CD8-positive, alpha-beta memory T cell (primary cell): ENCODE measurements at places on chromosomes 3 and 15.

GRCh38 chr3:176651622-176652021 lies 545.7 kb downstream of the TBL1XR1 start:
- DNase-seq = no peak

DNA sequence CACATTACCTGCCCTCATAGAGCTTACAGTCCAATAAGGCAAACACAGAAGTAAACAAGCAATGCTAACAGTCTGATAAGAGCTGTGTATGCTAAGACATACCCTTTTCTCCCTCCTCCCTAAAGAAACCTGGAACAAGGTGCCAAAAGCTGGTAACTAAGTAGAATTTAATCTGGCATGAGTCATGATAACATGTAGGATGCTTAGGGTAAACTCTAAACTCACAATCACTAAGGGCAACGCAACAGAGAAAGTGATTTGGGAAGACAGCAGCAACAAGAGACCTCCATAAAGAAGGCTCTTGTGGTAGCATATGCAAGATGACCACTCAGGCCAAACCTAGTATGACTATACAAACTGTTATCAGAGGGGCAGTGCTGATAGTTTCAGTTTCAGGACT lies 55.5 kb downstream of the MYO1E start:
- no peak for DNase-seq

GRCh38 chr3:6229778-6230410 lies 631.0 kb upstream of the GRM7 start:
- DNase-seq = no peak

DNA sequence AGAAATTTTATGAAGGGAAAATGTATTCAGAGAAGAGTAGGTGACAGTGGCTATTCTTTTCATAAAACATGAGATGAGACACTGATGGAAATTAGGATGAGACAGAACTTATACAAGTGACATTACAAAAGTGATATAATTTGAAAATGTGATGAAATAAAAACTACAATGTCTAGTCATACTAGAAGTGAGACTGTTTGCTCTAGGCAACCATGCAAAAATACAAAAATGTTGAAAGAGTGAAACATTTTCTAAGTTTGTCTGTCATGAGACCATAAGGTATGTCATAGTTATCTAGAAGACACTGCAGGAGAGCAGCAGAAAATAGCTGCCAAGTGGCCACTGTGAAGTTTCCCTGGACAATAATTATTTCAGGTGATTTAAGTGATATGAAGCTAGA lies 459.5 kb downstream of the DIPK2A start:
- DNase-seq = no peak

DNA sequence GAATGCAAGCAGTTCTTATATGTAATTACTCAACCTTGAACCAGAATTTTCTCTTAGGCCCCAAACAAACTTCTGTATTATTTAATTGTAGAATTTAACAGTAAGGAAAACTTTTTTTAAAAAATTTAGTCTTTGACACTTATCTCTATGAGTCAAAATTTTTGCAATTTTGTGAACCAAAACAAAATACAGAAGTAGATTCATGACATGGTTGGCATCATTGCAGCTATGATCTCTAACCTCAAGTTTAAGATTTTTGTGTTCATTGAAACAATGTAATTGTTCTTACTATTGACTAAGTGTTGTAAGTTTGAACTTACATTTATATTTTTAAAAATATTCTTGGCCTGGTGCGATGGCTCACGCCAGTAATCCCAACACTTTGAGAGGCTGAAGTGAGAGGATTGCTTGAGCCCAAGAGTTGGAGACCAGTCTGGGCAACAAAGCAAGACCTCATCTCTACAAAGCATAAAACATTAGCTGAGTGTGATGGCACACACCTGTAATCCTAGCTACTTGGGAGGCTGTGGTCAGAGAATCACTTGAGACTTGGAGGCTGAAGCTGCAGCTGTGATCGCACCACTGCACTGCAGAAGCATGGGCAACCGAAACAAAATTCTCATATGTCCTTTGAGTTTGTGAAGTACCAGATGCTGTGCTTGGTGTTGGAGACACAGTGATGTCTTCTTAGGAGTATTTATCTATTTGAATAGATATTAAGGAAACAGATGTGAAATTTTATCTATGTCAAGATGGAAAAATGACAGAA lies 39.7 kb downstream of the STT3B start:
- DNase-seq = no peak

DNA sequence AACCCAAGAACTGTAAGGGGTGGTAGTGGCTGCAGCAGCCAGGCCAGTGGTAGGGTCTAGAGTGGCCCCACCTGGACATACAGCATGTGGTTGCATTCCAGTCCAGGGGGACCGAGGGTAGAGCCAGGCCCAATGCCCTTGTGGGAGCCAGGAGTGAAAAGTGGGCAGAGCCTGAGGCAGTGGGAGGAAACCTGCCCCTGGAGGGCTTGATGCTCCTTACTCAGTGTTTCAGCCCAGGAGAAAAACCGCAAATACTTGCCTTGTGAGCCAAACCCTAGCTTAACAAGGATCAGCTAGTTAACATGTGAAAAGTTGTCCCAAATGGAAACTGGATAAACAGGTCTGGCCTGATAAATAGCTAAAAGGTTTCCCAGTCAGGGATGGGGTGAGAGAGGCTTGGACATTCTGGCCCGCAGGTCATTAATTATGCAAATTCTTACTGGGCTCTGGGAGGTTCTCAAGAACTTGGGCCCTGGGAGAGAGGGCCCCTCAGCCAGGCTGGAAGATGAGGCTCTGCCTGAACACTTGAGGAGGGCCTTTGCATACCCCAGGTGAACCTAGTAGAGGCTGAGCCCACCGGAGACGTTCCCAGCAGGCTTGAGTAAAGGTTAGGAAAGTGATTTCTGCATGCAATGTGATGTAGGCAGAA lies 222.1 kb downstream of the THSD4 start:
- DNase-seq = no peak

DNA sequence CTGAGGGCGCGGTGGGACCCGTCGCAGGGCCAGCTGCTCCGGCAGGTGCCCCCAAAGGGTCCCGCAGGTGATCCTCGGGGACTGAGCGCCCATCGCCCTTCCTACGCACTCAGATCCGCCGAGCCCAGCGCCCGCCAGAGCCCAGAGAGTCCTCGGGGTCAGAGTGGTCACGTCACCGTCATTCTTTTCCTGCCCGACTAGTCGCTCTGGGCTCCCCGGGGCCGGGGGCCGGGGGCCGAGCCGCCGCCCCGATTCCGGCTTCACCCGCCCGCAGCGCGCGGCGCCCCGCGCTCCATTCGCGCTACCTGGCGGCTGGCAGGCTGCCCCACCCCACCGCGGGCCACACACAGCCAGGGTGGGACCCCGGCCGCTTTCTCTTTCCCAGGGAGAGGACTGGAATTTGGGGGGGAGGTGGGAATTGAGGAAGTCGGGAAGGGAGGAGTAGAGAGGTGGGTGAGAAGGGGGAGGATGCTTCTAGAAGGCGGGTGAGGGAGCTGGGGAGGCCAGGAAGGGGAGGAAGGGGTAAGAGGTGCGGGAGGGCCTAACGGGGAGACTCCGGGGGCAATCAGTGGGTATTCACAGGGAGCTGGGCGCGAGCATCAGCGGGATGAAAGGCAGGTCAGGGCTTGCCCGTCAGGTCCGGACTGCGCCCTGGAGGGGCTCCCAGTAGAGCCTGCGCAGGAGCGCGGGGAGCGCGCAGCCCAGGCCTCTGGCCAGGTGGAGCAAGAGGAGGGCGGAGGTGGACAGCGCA lies 36.1 kb upstream of the EPHB3 start:
- no peak for DNase-seq

GRCh38 chr3:123559040-123559861 lies 25.6 kb downstream of the HACD2 start:
- DNase-seq = peak; percentile 41
